ENCODE measurements at places on chromosomes 16 and 17. TPM values are rescaled to one million over a fixed set of nuclear protein-coding genes. Genes with fewer than 3 reads are reported as not detected.

The RGS9 gene
- total RNA-seq = 1.5 TPM

The KRTAP4-1 gene
- not detected for total RNA-seq

The MT1M gene
- 16.2 TPM for total RNA-seq

The HBA1 gene
- 342 TPM for total RNA-seq

The ADAMTS18 gene
- not detected for total RNA-seq

The CD300A gene
- total RNA-seq = 1.6 TPM

The GNGT2 gene
- 4.9 TPM for total RNA-seq

The MT4 gene
- not detected for total RNA-seq

DNA sequence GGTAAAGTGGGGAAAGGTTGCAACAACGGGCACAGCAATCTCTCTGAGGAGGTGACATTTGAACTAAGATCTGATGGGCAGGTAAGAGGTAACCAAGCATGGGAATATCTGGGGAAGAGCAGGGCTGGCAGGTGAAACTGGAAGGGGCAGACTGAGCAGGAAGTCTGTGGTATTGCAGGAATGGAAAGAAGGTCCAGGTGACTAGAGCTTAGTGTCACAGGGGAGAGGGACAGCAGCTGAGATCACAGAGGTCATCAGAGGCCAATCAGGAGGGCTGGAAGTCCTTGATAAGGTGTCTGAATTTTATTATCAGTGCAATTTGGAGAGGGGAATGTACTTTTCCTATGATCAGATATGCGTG, 73.3 kb upstream of the DHX40 start:
- no peak for DNase-seq

DNA sequence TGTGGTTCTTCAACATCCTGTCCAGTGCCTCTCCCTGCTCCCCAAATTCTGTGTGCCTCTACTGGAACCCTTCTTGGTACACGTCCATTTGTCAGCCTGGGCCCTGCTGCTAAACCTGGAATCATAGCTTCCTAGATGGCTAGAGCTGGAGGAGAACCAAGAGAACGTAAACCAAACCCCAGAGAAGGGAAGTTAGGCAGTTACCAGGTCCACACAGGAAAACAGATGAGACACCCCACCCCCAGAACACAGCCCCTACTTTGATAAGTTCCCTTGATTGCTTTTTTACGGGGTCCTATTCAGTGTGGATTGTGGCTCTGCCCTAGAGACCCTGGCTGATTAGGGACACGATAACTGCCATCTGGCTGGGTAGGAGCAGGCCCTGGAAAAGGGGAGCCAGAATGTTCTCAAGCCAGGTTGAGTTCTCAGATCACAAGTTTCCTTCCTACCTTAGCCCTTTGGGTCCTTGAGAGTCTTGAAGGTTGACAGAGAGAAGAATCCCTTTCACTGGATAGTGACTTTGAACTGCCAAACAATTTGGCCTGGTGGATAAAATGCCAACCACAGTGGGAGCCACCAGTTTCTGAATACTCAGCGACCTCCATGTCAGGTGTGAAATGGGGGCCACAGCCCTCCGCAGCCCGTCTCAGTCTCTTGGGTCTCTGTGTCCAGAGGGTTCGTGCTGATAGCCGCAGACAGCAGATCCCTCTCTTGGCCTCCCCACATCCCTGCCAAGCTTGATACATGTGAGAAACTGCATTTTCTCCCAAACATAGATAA, 7.9 kb downstream of the TBX4 start:
- no peak for DNase-seq

DNA sequence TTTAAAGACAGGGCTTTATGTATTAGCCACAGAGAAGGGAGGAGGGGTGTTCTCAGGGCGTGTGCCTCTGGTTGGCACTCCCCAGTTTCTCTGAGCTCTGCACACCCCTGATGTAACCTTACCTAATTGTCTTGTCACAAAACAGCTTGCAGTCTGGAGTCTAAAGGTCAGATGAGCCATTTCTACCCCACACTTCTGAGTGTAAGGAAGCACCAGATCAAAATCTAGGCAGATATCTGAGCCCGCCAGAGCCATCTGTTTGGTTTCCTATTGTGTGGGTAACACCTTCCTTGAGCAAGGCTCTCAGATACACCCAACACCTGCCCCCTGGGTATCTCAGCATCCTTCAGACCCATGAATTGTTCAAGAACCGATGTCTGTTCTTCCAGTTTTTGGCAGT, 15.5 kb downstream of the CDH1 start:
- DNase-seq = no peak

DNA sequence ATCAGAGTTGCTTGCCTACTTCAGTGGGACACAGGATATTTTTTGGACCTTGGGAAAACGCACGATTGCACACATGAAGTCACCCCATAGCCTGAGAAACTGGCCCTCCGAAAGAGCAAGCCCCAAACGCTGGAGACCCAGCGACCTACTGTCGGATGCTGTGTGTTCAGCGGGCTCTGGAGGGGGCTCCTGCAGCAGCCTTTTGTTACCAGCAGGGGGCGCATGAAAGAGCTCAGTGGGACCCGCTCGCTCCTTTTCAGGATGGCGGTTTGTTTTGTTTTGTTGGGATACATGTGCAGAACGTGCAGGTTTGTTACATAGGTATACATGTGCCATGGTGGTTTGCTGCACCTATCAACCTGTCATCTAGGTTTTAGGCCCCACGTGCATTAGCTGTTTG, 28.4 kb downstream of the MYH3 start:
- no peak for DNase-seq

DNA sequence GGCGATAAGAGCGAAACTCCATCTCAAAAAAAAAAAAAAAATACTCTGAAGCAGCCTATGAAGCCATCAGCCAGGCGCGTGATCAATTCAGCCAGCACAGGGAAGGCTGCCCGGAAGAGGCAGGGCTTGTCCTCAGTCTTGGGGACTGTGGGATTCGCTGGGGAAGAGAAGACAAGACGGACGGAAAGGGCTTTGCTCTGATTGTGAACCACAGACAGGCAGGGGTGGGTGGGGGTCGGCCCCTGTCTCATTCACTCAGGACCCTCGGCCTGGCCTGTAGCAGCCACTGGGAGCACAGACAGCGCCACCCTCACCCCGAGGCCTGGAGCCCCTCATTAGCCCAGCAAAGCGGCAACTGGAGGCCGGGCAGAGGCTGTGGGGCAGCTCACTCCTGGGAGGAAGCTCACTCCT, 37.2 kb downstream of the ABR start:
- no peak for DNase-seq

DNA sequence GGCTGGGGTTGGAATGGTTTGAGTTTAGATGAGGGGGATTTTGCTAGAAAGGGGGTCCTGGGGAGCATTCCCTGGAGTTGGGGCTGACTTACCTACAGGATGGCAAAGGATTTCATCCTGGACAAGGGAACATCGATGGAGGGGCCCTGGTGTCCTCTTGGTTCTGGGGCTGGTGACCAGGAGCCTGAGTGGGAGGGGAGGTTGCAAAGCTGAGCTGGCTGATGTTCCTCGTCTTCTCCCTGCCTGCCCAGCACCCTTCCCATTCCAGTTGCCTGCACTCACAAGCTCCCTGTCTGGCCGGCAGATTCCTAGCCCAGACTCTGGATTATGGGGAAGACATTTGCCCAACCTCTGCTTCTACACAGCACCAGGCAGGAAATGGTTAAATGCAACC, 37.2 kb downstream of the ITGAE start:
- DNase-seq = no peak

Data from heart left ventricle (tissue), 16 donors.